ENCODE measurements at places on chromosomes 4 and X.

DNA sequence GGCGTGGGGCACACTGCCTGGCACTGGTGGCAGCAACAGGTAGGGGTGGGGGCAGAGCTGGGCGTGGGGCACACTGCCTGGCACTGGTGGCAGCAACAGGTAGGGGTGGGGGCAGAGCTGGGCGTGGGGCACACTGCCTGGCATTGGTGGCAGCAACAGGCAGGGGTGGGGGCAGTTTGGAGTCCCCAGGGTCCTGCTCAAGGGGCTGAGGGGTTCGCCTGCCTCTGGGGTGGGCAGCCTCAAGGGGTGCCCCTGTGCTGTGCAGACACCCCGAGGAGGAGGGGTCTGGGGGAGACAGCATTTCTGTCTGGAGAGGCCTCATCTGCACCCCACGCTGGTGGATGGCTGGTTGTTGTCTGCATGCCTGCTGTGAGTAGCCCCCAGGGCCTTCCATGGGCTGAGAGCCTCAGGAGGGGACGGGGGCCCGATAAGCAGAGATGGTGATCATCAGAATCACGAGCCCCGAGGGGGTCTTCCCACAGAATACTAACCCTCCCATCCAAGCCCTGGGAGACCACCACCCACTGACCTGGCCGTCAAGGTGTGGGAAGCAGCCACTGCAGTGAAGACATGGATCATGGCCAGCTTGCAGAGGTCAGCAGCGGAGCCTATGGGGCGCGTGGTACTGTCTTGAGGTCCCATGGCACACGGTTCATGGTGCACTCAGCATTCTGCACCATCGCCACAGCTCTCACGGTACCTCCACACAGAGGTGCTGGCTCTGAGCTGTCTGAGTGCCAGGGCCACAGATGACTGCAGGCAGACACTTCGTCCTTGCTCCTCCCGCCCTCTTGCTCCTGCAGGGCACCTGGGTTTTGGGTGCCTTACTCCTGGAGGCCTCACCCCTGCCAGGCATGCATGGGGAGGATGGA, 21.5 kb downstream of the NAT8L start:
- no peak for DNase-seq

GRCh38 chr4:4501679-4502078, 40.2 kb downstream of the STX18 start:
- no peak for DNase-seq

- DNase-seq = no peak
Measured at GRCh38 chrX:7690842-7691241, 152.1 kb upstream of the VCX start.

- no peak for DNase-seq
Measured at GRCh38 chr4:28973587-28974350, 1746.4 kb upstream of the PCDH7 start.

DNA sequence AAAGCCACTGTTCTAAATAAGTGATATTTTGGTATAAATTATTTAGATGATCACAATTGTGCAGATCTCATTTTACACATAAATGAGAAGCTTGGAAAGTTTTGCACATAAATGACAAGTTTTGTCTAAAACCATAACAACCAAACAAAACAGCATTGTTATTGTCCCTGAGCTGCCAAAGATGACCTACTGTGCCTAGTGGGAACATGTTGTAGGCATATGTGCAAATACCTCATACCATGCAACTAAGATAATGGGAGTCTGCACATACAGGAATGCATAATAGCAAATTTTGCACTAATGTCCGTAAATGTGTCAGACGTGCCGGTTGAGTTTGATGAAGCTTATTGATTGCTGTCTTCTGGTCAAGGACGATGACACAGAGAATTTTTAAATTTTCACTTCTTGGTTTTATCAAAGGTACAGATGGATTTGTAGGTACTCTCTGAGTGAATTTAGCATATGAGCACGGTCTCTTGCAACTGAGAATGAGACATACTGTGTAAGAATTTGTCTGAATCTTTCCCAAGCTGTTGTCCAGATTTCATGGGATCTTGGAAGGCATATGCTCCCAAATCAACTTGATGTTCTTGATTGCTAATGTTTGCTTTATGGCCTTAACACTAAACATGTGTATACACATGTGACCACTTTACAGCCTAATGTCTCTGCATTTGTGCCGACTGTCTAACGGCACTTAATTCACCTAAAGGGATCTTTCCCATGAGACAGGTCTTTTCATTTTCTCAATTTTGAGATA, 1133.5 kb downstream of the FAT4 start:
- no peak for DNase-seq

- DNase-seq = no peak
Measured at GRCh38 chr4:103664436-103665075, 55.2 kb downstream of the TACR3 start.

GRCh38 chrX:43269201-43269600, 386.9 kb upstream of the MAOA start:
- no peak for DNase-seq

- DNase-seq = no peak
Measured at GRCh38 chr4:143883529-143883928, 21.8 kb downstream of the GYPE start.

DNA sequence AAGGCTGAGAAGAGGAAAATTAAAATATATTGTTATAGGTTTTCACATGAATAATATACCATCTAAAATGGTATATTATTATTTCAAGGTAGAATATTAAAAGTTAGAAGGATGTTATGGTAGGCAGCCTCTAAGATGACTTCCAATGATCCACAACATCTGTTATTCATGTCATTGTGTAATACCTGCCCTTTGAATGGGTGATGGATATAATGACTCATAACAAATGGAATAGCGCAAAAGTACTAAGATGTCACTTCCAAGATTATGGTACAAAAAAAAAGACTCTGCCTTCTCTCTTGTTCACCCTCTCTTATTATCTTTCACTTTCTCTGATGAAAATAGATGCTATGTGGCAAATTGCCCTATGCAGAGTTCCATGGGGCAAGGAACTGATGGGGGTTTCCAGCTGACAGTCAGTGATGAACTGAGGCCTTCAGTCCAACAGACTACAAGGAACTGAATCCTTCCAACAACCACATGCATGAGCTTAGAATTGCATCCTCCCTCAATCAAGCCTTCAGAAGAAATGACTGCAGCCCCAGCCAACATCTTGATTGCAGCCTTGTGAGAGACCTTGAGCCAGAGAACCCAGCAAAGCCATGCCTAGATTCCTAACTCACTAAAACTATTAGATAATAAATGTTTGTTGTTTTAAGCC, 57.7 kb downstream of the HS6ST2 start:
- no peak for DNase-seq

- no peak for DNase-seq
Measured at GRCh38 chr4:85808864-85809263, 333.9 kb downstream of the ARHGAP24 start.

DNA sequence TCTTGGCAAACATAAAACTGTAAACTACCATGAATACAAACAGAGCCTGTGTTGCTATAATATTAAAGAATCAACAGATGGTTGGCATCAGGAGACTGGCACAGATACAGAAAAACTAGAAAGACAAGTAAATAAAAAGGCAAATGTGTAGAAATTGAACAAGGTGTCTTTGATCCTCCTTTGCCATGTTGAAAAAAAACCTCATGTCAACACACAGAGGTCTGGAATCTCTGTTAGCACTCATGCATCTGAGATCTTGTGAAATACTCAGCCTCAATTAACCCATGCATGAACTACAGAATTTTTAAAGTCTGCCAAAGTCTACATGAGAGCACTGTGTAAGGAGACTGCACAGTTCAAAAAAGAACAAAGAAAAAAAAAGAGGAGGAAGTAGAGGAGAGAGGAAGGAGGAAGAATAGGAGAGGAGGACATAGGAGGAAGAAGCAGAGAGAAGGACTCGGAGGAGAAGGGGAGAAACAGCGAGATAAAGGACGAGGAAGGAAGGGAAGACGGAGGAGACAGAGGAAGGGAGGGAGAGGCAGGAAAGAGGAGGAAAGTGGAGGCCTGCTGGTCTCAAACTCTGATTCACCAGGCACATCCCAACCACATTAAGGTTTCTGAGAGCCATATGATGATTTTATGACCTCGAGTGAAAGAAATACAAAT, 52.8 kb downstream of the PRDM5 start:
- DNase-seq = no peak

All from activated T-helper 1 cell treated with anti-CD3 and anti-CD28 coated beads, Interleukin-2, amount 50 U/mL, for 16 hours (primary cell).